ENCODE measurements at places on chromosomes 2 and 18.
A peak's percentile ranks its signal among the peaks of the same experiment; 100 is the strongest.

DNA sequence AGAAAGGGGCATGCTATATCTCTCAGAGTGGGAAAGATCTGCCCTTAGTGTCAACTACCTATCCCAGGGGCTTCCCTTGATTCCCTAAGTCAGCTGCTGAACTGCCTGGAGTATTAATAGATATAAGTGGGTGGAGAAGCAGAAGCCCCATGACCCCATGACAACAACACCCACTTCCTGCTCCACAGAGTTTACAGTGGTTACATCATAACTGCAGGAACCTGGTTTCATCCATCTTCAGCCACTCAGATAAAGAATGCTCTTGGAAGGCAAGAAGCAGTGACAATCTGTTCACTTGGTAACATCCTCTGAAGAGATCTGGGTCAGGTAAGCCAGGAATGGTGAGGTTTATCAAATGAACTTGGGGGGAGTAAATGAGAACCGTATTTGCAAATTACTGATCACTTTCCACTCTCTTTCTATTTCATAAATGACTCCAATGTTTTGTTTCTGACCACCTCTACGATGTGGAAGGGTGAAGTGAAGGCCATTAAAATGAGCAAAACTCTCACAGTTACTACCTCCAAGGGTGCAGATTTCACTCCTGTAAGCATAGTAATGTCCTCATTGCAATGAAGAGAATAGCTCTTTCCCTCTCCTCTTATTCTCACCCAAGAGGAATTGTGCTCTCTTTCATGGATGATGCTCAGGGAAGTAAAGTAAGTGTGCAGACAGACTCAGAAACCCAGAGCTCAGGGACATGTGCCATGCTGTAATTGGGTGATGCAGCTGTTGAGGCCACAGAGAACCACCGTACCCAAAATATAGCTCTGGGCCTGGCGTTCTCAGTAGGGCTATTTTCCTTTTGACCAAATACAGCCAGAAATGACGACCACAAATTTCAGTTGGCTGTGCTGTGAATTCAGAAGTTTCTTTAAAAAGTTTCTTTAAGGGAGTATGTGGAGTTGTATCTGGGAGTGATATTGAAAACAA is 192.8 kb upstream of the APCDD1 start:
- DNase-seq: no peak

DNA sequence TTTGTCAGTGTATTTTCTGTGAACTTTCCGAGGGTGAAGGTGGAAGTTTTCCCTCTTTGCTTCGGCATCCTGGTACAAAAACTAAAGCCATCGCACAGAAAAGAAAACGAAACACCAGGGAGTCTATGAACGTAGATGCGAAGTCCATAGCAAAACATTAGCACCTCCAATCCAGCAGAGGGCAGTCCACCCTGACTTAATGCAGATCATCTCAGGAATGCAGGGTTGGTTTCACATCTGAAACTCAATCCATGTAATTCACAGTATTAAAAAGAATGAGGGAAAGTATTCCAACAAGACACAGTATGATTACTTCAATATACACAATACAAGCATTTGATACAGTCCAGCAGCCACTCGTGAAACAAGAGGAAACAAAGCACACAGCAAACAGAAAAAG is 70.8 kb downstream of the RTP5 start:
- no peak for DNase-seq

- no peak for DNase-seq
Measured at GRCh38 chr2:194090251-194090905, 1566.6 kb upstream of the SLC39A10 start.

DNA sequence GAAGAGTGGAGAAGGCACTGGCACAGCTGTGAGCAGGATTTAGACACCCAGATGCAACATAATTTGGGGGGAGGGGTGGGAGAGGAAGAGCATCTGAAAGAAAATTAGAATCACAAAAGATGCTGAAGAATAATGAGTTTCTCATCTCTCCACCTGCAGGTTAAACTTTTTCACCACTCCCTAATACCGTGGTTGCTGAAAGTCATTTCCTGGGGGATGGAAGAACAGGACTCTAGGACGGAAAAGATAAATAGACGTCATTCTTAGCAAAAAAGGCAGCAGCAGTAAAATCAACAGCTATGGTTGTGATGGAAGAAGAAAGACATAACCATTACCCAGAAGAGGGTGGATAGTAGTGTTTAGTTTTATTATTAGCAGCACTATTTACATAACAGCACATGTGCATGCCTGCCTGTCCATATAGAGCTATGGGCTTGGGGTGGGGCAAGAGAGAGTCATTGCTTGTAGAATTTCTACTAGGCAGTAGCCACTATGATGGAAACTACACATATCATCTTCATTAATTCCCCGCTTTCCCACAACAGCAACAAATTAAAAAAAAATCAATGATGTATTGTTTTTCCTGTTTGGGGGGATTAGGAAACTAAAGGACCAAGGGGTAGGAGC is 212.2 kb downstream of the TRIB2 start:
- DNase-seq: no peak

GRCh38 chr2:154427453-154427852 is 271.0 kb upstream of the KCNJ3 start:
- no peak for DNase-seq

GRCh38 chr2:185316383-185316782 is 422.2 kb upstream of the FSIP2 start:
- DNase-seq: no peak

DNA sequence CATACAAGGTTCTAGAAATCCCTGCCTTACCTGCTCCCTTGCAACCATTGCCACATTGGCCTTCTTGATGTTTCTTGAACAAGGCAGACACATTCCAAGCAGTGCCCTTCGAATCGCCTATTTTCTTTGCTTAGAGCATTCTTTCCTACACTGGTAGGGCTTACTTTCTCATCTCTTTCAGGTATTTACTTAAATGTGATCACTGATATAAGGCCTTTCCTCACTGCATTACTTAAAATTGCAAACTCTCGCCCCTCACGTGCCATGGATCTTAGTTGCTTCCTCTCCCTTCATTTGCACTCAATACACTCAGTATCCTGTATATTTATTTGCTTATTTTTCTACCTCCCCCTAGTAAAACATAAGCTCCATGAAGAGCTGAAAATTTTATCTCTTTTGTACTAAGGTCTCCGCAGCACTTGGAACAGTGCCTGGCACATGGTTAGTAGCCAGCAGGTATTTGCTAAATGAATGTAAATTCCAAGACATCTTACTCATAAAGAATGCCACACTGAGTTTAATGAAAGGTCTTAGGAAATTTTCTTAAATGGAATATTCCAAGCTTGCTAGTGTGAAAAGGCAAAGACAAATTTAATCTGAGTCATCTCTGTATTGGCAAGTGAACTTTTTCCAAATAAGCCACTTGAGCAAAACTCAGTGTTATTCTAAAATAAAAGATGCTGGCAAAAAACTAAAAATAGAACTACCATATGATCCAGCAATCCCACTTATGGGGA is 42.4 kb upstream of the FIGN start:
- DNase-seq: no peak

DNA sequence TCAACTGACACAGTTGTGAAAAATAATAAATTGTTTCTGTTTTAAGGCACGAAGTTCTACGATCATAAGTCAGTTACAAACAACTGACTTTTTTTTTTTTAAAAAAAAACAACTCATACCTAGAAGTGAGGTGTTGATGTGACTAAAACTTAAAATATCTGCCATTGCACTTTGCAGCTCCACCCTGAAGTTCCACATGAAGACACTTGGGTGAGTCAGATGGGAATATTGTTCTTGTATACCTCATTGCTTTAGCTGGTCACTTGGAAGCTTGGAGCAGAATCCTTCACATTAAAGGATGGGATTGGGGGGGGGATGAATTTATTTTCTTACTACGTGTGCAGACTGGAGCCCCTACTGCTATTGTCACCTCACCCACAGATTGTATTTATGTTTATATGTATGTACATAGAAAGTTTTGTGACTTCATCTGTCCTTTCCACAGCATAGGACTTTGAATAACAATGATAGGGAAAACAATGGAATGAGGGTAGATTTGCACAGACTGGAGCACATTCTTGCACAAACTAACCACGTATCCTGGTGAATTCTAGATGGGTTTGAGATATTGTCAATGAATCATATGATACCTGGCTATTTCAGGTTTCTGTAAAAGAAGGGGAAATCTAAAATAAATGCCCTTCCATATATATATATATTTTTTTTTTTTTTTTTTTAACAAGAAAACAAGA is 57.9 kb upstream of the ARHGAP15 start:
- DNase-seq: no peak

- peak; percentile 9 for DNase-seq
Measured at GRCh38 chr2:70440621-70441020, 113.0 kb downstream of the TGFA start.

GRCh38 chr18:48986851-48987761 is 36.3 kb upstream of the SMAD7 start:
- DNase-seq: no peak

Measured in kidney capillary endothelial cell (primary cell).